Omental fat pad (tissue), 4 donors: ENCODE measurements at places on chromosomes 1 and 21.

- DNase-seq: no peak
Measured at GRCh38 chr1:19921310-19921709, 2.1 kb downstream of the PLA2G2E start.

GRCh38 chr1:171966426-171967220, 125.3 kb downstream of the DNM3 start:
- DNase-seq: no peak

DNA sequence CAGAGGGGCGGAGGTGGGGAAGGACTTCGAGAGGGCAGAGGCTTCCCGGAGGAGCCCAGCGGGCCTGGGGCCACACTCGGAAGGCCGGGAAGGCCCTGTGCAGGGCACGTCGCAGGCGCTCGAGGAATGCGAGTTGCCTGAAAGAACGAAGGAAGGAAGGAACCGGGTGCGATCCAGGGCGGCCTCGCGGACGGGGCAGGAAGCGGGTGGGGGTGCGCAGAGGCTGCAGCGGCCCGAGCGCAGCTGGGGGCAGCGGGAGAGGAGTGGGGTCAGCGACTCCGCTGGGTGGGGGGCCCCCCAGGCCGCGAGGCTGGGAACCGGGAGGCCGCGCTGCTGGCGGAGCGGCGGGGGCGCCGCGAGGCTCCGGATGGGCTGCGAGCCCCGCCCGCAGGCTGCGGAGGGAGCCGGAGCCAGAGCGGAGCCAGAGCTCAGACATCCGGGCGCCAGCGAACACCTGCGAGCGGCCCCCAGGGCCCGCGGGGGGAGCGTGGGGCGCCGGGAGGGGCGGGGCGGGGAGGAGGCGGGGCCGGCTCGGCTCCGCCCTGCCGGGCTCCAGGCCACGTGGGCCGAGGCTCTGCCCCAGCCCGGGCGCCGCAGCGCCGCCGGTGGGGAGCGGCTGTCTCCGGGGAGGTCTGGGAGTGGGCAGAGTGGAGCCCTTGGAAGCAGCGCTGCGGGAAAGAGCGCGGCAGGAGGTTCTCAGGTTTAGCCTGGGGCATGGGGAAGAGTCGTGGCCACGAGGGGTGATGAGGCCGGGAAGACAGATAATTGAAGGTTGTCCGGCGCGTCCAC, 4.6 kb downstream of the ID3 start:
- no peak for DNase-seq

- no peak for DNase-seq
Measured at GRCh38 chr1:109531826-109532364, 7.8 kb upstream of the GPR61 start.

- DNase-seq: no peak
Measured at GRCh38 chr1:93770640-93771039, 89.0 kb upstream of the BCAR3 start.

GRCh38 chr1:2099886-2100779, 49.9 kb downstream of the PRKCZ start:
- no peak for DNase-seq

DNA sequence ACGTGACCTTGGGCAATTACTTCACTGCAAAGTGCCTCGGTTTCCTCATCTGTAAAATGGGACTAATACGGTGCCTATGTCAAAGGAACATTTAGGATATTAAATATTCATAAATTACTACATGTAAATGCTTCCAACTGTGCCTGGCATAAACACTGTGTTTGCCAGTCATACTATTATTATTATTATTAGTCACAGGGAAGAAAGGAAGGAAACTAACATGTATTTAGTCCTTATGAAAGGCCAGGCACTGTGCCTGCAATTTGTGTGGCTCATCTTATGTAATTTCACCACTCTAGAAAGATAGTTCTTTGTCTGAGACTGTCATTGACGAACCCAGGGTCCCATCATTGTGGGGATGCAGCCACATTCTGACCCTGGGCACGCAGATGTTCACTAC, 45.0 kb downstream of the EPHB2 start:
- DNase-seq: no peak

GRCh38 chr1:109925159-109925990, 14.7 kb downstream of the CSF1 start:
- no peak for DNase-seq

DNA sequence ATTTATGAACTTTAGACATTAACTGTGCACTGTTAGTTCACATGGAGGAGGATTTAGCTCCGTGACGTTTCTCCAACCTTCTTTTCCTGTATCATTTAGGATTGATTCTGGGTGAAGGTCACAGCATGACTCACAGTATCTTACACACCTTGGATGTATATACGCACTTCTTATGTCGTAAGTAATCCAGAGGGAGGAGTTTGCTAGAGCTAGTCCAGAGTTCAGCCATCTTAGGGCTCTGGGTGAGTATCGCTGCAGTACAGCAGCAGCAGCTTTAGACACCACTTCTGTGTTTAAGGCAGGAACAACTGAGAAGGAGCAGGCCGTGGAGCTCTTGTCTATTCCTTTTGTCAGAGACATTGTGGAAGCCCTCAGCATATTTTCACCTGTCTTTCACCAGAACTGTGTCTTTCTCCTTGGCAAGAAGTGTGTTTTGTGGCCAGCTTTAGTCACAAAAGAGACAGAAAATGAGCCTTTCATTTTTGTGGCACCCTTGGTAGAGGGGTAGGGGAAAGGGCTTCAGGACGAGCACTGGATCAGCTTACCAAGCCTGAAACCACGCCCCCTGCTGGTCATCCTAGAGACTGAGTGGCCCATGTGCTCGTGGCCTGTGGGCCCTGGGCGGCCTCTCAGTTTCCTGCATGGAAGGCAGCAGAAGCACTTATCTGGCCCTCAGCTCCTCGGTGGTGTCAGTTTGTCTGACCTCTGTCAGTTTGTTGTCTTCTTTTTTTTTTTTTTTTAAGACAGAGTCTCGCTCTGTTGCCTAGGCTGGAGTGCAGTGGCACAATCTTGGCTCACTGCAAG, 64.0 kb downstream of the ADARB1 start:
- peak; percentile 61 for DNase-seq

DNA sequence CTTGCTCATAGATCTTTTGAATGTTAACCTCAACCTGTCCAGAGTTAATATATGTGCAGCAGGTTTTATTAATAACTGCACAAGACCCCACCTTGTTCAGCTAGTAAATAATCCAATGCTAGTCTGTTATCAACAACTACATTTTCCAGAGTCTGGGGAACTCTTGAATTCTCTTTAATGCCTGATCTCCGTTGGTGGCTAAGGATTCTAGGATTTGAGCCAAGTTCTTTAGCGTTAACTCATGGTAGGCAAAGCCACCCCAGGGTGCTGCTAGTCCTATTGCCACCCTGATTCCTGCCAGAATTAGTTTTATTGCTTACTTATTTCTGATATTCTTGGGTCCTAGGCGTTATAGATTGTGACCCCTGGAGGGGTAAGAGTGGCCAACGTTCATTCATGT, 12.8 kb downstream of the BACE2 start:
- DNase-seq: no peak

DNA sequence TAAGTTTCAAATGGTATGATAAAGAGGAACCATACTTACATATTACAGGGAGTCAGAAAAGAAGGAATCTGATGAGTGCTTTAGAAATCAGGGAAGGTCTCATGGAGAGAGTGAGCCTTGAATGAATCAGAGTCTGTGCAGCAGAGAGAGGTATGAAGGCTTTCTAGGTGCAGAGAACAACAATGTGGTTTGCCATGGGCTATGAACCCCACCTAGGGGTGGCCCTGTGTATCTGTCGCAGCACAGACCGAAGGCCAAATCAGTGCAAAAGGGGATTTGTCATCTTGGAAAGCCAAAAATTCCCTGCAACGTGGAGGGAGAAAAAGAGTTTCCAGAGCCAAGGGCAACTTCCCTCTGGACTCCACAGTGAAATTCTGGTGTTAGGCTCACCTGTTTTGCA, 3.5 kb downstream of the PAPPA2 start:
- no peak for DNase-seq

GRCh38 chr1:210369425-210369824, 40.7 kb downstream of the HHAT start:
- DNase-seq: no peak

GRCh38 chr1:22808186-22808675, 97.6 kb downstream of the EPHB2 start:
- DNase-seq: no peak

DNA sequence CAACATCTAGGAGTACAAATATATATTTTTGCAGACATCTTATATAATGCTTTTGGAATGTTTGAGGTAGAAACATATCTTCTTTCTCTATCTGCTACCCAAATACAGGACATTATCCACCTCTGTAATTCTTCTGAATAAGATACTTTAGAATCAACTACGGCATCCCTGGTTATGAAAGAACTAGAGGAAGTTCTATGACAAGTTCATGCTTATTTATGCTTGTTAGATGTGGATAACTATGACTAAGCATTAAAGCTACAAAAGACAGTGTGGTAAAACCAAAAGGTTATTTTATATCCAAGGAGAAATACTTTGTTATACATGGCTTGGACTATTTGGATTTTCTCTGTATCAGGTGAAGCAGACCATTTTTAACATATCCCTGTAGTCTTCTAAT, 894.0 kb downstream of the KCNT2 start:
- no peak for DNase-seq

DNA sequence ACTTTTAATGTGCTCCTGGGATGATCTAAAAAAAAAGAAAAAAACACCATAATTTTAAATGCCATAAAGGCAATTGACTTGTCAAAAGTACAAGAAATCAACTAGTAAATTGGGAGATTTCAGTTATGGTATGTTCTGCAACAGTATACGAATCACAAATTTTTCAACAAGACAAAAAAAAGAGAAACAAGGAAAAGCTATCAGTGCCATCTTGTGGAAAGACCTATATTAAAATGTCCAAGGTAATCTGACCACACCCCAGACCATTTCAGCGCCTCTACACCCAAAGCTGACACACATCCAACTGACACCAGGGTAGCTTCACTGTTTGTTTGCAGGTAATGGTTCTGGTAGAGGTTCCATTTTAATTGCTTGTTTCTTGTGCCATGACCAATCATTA, 5.0 kb upstream of the DUSP23 start:
- no peak for DNase-seq

DNA sequence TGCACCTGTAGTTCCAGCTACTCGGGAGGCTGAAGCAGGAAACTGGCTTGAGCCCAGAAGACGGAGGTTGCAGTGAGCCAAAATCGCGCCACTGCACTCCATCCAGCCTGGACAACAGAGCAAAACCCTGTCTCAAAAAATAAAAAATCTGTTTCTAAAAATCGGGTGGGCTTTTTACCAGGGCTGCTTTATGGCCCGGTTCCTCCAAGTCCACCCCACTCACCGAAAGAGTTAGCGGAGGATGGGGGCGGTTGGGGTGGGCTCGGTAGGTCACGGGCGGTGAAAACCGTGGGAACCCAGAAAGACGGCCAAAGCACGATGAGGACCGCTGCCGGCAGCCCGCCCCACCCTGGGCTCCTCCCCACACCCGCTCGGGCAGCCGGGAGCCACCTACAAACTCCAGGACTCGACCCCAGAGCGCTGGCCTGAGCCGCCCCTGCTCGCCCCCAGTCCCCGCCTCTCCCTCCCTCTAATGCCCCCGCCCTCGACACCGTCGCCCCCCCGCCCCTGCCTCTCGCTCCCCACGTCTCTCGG, 846 bp upstream of the PER3 start:
- no peak for DNase-seq

DNA sequence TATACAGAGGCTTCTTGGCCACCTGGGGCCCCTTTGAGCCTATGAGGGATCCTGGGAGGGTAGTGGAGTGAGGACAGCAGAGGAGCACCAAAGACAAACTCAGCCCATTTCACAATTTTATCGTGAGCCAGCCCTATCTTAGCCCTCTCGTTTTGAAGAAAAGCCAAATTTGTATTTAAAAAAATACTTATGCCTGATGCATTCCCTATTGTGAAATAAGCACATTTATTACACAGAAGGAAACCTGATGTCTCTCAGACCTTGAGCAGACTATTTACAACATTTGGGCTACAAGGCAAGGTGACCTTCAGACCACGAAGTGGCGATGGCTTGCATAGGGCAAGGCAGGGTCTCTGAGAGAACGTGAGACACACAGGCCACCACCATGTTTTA, 41.3 kb upstream of the H6PD start:
- DNase-seq: no peak

DNA sequence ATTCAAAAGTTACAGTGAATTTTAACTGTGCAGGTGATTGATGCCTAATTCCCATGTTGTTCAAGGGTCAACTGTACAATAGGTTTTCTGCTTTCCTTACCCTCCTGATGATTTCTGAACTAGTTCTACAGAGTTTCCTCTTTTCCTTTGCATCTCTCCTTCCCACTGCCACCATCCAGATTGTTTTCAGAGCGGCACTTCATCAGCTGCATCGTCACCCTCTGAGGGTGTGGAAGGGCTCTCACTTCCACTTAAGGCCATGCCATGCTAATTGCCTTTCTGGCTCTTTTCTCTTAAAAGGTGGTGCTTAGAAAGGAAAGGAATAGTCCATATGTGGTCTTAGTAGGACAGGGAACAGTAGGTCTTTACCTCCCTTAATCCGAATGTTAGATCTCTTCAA, 39.1 kb downstream of the DISC1 start:
- no peak for DNase-seq

DNA sequence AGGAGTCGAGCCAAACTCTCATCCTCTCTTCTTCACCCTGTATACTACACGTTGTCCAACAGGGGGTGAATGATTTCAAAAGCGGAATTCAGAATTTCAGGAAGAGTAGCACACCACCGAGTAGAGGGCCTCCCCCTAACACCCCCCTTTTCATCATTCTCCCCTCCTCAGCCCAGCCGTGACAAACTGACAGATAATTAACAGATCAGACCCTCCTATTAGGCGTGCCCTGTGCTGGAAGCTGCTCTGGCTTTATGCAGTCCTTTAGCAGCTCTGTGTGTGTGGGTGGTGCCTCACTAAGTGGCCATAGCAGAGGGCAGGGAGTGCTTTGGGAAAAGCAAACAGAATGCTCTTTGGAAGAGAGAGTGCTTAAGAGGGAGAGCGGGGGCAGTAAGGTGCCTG, 44.3 kb downstream of the PEX14 start:
- no peak for DNase-seq

GRCh38 chr1:24955161-24955560, 25.1 kb upstream of the RUNX3 start:
- no peak for DNase-seq

- no peak for DNase-seq
Measured at GRCh38 chr1:11923069-11923826, 3.0 kb downstream of the KIAA2013 start.

DNA sequence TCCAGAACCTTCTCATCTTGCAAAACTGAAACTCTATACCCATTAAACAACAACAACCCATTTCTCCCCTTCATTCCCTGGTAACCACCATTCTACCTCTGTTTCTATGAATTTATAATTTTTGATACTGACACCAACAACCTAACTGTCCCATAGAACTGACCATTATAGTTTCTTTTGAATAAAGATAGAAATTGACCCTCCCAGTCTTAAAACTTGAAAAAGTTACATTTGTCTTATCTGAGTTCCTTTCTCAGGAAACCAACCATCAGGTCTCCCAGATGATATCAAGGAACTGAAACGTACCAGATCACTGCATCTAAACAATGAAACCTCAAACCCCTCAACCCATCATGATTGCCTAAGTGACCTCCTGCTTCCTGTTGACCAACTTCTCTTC, 27.1 kb downstream of the RNF115 start:
- no peak for DNase-seq

- no peak for DNase-seq
Measured at GRCh38 chr1:61674221-61674620, 50.7 kb downstream of the TM2D1 start.
